Posterior vena cava (tissue), 2 donors: ENCODE measurements at places on chromosomes 4 and X. TPM values are rescaled to one million over a fixed set of nuclear protein-coding genes. Genes with fewer than 3 reads are reported as not detected.

DNA sequence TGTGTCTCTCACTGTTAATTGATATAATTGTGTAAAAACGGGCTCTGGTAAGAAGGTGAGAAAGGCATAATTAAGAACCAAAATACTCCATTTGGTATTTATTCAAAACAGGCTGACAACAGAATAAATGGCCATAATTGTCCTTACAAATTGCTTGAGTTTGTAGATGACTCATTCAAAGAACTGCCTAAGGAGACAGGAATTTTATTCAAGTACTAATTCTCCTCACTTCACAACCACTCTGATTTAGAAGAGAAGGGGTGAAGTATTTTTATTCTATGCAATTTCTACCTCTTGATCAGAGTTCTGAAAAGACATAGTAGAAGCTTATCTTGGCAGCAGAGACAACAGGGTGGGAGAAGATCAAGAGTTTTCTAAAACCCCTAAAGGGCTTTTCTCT is 43.1 kb downstream of the ATP11C start:
- DNase-seq: no peak

GRCh38 chrX:103845165-103845653 is 13.2 kb upstream of the RAB9B start:
- DNase-seq: no peak

DNA sequence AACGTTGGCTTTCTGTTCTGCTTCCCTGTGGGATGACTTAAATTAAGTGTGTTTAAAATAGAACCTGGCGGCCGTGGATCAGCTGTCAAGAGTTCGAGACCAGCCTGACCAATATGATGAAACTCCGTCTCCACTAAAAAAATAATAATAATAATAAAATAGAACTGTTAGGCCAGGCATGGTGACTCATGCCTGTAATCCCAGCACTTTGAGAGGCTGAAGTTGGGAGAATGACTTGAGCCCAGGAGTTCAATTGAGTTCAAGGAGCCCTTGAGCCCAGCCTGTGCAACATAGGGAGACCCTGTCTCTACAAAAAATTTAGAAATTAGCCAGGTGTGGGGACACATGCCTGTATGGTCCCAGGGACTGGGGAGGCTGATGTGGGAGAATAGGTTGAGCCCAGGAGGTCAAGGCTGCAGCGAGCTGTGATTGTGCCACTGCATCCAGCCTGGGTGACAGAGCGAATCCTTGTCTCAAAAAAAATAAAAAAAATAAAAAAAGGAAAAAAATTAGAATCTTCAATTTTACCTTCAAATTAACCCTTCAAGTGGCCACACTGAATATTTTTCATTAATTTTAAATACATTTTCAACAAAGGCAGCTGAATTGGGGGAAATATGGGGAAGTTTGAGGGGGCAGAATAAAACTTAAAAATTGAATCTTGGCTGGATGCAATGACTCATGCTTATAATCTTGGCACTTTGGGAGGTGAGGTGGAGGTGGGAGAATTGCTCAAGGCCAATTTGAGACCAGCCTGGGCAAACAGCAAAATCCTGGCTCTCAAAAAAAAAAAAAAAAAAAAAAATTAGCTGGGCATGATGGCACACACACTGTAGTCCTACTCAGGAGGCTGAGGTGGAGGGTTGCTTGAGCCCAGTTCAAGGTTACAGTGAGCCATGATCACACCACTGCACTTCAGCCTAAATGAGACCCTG is 31.8 kb upstream of the HSD17B13 start:
- no peak for DNase-seq

- no peak for DNase-seq
Measured at GRCh38 chr4:61067381-61067780, 132.7 kb upstream of the ADGRL3 start.

GRCh38 chr4:122784261-122784660 is 42.4 kb upstream of the FGF2 start:
- DNase-seq: no peak

GRCh38 chr4:168516841-168517240 is 20.0 kb downstream of the PALLD start:
- DNase-seq: no peak

GRCh38 chr4:57554556-57555092 is 444.4 kb upstream of the IGFBP7 start:
- no peak for DNase-seq

DNA sequence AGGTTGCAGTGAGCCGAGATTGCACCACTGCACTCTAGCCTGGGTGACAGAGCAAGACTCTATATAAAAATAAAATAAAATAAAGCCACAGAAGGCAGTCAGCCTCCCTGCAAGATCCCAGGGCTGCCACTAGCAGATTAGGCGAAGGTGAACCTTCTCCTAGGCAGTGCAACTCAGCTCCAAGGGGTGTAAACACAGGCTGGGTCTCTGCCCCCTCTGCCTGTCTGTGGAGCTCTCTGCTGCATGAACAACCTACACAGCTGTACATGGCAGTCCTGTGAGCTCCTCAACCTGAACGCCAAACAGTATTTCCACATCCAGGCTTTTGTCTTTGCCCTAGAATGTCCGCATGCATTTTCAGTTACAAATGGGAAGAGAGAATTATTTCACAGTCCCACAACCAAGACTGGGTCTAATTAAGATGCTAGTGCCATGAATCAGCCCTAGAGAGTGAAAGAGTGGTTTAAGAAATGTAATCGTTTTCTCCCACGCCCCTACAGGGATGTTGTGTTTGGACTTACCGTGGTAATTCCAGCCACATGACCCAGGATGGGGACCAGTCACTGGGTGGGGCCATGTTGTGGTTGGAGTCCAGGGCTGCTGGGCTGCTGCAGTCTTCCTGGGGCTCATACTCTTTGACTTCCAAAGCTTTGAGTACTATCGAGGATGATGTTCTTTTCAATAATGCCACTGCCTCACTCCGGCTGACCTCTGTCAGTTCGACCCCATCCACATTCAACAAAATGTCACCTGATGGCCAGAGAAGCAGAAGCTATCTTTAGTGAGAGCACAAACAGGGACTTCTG is 99.0 kb downstream of the FIP1L1 start:
- peak; percentile 86 for DNase-seq

DNA sequence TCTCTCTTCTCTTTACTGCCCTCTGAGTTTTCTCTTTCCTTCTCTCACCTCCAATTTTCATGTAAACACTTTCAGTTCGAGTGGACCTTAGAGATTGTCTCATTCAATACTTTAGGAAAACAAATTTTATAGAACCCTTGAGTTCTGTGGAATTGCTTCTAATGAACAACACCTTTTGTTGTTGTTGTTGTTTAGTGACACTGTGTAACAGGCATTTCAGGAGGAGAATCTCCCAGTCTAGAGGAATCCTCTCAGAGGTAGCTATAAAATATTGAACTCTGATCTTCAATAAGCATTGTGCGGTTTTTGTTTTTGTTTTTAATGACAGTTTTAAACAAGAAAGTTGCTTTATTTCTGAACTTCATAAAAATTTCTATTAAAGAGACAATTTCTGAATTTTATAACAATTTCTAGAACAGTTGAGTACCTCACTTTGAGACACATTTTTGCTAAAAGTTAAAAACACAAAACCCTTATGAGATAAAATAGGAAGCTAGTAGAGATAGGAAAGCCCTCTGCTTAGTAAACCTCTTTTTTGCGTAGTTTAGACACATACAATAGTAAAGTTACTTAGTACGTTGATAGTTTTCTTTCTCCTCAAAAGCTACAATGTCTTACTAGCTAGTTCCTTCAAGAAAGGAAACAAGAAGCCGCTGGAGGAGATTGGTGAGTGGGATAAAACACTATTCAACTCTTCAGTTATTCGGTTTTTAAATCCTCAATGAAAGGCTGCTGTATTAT is 38.8 kb downstream of the CLCN3 start:
- no peak for DNase-seq

- no peak for DNase-seq
Measured at GRCh38 chr4:10576236-10576635, 108.3 kb downstream of the CLNK start.

DNA sequence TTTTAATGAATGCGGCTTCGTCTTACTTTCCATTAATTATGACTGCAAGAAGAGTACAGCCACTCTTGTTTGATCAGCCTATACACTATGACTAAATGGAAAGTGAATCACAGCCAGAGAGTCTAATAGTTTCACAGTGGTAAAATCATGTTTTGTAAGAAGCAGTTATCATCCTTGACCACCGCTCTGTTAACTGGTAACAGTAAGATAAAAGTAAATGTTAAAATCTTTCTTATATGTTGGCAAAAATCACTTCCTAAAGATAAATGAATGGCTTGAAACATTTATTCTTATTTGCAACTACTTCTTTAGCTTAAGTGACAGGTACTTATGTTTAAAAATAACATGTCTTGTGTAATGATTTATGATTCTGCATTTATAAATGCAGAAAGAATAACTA is 13.2 kb downstream of the GALNT7 start:
- DNase-seq: no peak

GRCh38 chr4:146247356-146247755 is 33.0 kb downstream of the REELD1 start:
- DNase-seq: no peak

- no peak for DNase-seq
Measured at GRCh38 chr4:167177925-167178324, 56.4 kb downstream of the SPOCK3 start.

DNA sequence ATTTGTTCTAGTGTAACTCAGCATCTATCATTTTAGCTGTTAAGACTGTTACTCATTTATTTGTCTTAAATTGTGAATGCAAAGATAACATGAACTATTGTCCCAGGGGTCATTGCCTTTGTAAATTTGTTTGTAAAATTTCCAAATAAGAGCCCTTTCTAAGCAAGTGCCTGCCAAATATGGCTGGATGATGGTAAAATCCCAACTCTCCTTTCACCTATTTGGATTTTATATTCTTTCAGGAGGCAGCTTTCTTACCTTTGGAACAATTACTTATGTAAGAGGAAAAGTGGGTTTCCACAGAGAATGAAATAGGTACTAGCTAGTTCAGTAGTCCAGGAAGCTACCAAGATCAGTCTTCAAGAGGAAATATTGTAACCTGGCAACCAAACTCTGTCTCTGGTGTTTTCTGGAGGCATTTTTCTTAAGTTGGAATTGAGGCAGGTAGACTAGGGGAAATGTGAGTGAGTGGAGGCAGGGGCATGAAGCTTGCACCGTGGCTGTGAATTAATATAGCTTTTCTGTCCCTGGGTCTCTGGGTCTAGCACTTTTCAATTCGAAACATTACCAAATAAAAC is 363.0 kb upstream of the ZCCHC13 start:
- no peak for DNase-seq

DNA sequence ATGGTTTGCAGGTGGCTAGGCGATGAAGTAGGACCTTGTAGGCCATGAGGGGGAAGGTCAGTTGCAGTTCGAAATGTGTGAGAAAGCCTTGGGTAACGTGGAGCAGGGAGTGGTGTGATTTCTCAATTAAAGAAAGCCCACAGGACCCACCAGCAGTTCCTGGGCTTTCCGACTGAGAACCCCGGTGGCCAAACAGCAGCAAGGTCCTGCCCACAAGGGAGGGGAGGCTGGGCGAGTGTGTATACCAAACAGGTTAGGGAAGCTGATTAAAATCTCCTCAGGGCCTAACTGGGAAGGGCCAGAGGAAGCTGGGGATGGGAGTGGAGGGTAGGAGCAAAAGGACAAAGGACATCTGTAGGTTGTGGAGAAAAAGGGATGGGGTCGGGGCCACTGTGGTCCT is 2.4 kb downstream of the ATP6AP1 start:
- no peak for DNase-seq

- no peak for DNase-seq
Measured at GRCh38 chr4:98803251-98803650, 125.7 kb downstream of the EIF4E start.

DNA sequence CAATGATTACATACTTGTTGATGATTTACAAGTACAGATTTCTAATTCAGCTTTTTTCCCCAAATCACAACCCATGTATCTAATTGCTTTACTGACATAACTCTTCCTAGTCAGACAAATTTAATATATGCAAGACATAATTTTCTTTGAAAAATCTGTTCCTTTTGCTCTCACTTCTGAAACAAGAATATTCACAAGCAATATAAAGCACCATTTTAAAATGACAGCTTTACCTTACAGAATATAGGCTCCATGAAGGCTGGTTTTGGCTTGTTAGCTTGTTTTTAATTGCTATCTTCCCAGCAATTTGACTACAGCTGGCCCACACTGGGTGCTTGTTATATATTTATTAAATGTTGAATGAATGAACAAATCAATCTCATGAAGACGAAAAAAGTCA is 24.5 kb downstream of the GPM6A start:
- DNase-seq: no peak

DNA sequence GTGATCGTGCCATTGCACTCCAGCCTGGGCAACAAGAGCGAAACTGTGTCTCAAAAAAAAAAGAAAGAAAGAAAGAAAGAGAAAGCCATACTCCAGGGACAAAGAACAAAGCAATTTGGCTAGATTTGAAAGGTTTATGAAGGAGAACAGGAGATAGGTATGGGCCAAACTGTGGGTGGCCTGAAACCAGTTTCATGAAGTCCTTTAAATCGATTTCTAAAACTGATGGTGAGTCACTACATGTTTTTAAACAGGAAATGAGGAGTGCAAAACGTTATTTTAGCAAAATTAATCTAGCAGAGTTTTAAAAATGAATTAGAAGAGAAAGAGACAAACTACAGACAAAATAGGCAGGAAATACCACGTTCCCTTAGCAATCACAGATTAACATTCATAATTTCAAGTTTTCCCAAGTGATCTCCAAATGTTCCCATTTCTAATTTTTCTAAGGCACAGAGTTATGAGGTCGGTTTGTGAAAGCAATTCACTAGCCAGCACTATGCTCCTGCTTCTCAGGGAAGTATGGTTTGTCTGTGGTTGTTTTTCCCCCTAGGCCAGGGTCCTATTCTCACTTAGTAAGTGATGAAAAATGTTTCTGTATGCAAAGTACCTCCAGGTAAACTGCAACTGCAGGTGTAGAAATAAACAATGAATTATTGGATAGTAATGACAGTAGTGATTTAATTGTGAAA is 190.6 kb downstream of the PPP3CA start:
- DNase-seq: no peak

GRCh38 chr4:41949531-41949930 is 14.3 kb downstream of the TMEM33 start:
- no peak for DNase-seq

GRCh38 chr4:158211222-158211621 is 936 bp downstream of the TMEM144 start:
- DNase-seq: no peak

GRCh38 chr4:153152501-153153338 is 51.5 kb upstream of the TRIM2 start:
- DNase-seq: no peak

The AASDH gene
- total RNA-seq: 9.5 TPM

The LRP2BP gene
- 1.2 TPM for total RNA-seq

The EREG gene
- 0.37 TPM for total RNA-seq

The PDZD4 gene
- 21.0 TPM for total RNA-seq

The WNK3 gene
- 4.1 TPM for total RNA-seq
